ENCODE measurements at places on chromosomes 11 and 22.
A peak's percentile ranks its signal among the peaks of the same experiment; 100 is the strongest.

- DNase-seq: no peak
Observed at GRCh38 chr22:42720263-42721044, at the start of gene A4GALT. A4GALT (minus strand) TSS chr22:42720870; CDS start chr22:42693951, 26,919 bp downstream.

- DNase-seq: peak; percentile 6
Observed at GRCh38 chr11:120133216-120134105, 4.5 kb downstream of the TRIM29 start.

GRCh38 chr11:125807909-125808308, 20.0 kb downstream of the PATE3 start:
- no peak for DNase-seq

DNA sequence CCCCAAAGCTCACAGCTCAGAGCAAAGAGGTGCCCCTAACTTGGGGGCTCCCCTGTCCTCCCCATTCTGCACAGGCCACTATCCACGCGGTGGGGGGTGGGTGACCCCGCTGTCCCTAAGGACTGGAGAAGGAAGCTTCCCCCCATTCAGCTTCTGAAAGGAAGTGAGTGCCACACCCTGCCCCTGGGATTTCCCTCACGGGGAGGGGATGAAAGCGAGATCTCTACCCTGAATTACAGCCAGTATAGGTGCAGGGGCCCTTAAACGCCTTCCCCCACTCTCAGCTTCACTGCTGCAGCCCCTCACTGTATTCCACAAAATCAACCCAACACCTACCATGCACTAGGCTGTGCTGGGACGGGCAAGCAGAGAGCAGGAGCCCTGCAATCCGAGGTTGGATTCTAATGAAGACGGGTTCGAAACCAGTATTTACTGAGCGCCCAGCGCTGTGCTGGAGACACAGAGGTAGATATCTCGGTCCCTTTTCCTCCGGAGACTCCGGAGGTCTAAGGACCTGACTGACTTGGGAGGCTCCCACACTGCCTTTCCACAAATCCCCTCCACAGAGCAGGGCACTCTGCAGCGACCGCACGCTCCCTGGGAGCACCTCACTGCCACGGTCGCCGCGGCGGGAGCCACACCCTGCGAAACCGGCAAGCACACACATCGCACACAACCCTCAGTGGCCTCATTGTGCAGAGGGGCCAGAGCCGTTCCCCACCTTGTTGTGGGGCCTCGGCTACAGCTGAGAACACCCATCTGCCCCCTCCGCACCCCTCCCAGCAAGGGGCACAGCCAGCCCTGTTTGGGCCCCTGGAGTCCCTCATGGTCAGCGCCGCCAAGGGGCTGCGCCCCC, 1.8 kb downstream of the AHNAK start:
- DNase-seq: no peak

GRCh38 chr11:44811841-44812448, 85.2 kb downstream of the TSPAN18 start:
- DNase-seq: no peak

GRCh38 chr11:22302368-22302767, 35.8 kb upstream of the SLC17A6 start:
- no peak for DNase-seq

- DNase-seq: peak; percentile 34
Observed at GRCh38 chr11:116829525-116830183, at the start of gene APOC3. APOC3 (plus strand) TSS chr11:116829907; CDS start chr11:116830583, 676 bp downstream.

- no peak for DNase-seq
Observed at GRCh38 chr11:108961095-108961494, 296.2 kb downstream of the DDX10 start.

GRCh38 chr11:61091373-61092279, 10.7 kb upstream of the CD5 start:
- no peak for DNase-seq

DNA sequence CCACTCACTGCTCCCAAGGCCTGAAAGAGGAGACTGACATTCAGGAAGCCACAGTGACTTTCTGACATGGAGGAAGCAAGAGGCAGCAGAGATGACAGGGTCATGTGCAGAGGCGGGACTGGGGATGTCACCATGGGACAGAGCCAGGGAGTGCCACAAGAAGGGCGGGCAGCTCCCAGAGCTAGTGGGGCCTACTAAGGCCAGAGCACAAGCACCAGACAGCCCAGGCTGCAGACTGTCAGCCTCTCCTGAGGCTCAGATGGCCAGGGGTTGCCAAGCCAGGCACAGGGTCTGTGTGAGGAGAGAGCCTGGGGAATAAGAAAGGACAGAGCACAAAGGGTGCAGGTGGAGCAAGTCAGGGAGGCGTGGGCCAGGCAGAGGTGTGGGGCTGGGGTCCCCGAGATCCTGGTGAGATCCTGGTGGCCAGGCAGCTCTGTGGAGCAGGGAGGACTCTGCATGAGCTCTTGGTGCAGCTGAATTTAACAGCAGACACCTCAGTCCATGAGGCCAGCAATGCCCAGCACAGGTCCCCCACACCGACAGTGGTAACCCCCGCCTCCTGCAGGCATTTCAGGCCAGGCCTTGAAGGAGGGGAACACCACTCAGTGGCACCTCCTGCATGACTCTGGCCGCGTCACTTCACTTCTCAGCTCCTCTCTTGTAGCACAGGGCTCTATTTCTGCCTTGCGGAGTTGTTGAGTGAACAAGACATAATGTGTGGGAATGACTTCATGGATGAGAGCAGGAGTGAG, 52.3 kb downstream of the SGSM3 start:
- DNase-seq: no peak

DNA sequence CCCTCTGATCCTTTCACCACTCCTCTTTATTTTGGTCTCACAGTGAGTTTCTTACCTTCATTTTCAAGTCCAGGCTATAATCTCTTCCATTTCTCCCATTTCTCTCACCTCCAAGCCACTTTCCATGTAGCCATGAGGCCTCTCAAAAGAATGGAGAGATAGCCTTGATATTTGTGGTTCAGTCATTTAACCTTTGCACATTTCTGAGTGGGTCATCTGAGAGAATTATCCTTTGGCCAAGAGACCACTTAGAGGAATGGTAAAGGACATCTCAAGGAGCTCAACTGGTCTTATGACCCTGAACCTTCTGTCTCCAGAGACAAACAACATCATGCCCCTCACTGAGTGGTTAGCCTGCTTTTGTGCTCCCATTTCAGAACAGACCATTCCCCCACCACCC, 121.1 kb downstream of the KIRREL3 start:
- DNase-seq: no peak

DNA sequence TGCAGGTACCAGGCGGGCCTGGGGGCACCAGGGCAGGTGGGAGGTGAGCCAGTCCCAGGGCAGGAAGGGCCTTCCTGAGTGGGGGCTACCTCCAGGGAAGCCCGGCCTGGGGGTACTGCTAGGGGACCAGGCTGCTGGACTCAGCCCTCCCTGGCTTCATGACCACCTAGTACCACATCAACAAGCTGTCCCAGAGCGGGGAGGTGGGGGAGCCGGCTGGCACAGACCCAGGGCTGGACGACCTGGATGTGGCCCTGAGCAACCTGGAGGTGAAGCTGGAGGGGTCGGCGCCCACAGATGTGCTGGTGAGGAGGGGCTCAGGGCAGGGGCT, 6.7 kb downstream of the TRPT1 start:
- no peak for DNase-seq

GRCh38 chr11:65654375-65655349, 8.1 kb downstream of the RELA start:
- no peak for DNase-seq

DNA sequence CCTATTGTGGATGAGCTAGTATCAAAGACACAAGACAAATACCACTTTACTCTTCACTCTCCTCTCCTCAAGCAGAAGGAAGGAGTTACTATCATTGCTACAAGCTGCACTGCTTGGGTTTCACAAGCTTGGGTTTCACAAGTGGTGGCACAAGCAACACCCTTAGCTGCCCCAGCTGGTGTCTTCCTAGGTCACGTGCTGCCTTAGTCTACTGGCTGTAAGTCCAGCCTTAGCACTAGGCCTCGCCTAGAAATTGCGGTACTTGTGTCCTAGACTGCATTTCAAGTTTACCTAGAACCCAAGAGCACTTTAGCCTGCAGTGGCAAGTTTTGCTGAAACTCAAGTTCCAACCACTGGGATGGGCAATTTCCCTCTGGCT, 86.6 kb downstream of the EHF start:
- no peak for DNase-seq

GRCh38 chr11:14519597-14519916, 629 bp downstream of the PSMA1 start:
- DNase-seq: no peak

DNA sequence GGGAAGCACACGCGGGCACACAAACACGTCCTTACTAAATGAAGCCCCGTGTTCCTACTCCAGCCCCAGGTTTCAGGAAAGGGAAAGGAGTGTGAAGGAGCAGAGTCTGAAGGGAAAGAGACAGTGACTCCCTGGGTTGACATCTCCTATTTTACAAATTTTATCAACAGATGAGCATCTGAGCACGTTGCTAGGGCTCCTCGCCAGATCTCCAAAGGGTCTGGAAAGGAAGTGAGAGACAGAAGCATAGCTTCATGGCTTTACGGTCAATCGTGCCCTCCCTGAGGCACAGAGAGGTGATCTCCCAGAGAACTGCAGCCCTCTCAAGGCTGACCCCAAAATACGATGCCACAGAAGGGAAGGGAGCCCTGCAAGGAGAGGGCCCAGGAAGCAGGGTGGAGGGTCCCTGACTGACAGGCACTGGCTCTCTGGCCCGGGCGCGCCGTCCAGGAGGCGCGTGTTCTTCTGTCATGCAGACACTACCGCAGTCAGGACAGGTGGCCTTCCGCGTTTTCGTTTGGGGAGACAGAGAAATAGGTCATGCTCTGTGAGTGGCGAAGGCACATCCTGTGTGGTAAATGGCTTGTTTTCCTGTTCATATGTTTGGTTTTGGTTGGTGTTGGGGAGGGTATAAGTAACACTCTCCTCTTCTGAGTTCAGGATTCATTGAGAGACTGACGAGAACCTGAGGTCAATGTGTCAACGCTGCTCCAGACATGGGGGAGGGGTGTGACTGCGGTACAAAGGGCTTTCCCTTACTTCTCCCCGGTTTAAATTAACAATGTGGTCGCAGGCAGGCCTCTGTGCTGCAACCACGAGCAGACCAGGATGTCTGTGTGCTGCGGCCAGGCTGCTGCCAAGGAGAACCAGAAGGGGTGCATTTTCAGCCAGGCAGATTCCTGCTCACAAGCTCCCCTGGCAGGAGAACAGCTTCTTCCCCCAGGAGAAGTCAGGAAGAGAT, 813.3 kb downstream of the OPCML start:
- DNase-seq: no peak
